ENCODE measurements at places on chromosomes 3 and 15.

GRCh38 chr3:63993653-63994079 is 29.6 kb downstream of the PSMD6 start:
- DNase-seq: no peak

- DNase-seq: no peak
These were observed 323.2 kb downstream of the PLCL2 start for GRCh38 chr3:17207979-17208378.

DNA sequence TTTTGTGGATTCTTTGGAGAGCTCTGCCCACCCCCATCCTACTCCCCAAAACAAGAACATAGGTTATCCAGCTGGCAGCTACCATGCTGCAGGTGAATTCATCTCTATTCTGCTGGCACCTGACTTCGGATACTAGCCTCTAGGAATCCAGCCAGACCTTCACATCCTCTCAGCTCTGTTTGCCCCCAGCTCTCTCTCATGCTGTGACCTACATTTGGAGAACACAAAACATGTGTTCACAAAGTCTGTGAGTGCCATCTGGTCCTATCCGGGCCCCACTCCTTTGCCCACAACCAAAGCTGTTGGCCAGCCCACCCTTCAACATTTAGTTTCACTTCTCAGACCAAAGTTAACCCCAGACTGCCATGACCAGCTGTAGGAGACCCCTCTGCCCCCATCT is 89.4 kb upstream of the C3orf80 start:
- DNase-seq: no peak

DNA sequence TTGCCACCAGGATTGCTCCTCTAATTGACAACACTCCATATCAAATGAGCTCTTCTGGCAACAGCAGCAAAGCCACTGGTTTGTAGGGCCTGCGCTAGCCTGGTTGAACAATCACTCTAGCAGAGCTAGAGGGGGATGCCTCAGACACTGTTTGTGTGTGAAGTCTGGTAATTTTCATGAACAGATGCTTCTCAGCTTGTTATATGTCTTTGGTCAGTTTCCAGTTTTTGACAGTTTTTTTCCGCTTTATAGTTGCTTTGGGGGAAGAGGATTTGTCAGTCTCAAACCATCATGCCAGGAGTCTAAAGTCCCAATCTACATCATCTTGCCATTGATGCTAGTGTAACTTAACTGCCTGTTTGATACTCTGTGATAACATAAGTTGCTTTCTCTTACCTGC is 136.0 kb downstream of the HCN4 start:
- DNase-seq: no peak

GRCh38 chr3:50212502-50212901 is 7.4 kb downstream of the SLC38A3 start:
- DNase-seq: no peak

DNA sequence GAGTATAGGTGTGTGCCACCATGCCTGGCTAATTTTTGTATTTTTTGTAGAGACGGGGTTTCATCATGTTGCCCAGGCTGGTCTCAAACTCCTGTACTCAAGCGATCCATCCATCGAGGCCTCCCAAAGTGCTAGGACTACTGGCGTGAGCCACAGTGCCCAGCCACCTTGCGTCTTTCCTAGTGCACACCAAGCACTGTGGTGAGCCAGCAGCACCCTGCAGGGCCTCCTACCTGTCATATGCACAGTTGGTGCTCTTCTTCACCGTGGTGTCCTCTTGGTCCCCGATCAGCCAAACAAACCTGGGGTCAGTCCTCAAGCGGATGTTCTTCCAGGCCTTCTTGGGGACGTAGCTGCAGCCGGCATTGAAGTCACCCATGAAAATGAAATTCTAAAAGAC is 13.2 kb downstream of the DNASE1L3 start:
- no peak for DNase-seq

DNA sequence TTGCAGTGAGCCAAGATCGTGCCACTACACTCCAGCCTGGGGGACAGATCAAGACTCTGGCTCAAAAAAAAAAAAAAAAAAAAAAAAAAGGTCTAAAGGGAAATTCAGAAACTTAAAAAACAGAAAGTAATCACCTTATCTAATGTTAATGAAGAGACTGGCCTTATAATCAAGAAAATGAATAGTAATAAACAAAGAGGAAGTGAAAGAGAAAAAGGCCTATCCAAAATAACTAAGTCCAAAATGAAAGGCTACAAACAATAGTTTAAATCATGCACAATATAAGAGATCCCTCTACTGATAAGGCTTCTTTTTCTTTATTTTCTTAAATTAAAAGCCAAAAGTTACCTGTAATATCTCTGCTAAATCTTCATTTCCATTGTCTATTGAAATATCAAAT is 37.1 kb upstream of the HDC start:
- no peak for DNase-seq

GRCh38 chr3:44482721-44483120 is 5.3 kb upstream of the ZNF445 start:
- no peak for DNase-seq

DNA sequence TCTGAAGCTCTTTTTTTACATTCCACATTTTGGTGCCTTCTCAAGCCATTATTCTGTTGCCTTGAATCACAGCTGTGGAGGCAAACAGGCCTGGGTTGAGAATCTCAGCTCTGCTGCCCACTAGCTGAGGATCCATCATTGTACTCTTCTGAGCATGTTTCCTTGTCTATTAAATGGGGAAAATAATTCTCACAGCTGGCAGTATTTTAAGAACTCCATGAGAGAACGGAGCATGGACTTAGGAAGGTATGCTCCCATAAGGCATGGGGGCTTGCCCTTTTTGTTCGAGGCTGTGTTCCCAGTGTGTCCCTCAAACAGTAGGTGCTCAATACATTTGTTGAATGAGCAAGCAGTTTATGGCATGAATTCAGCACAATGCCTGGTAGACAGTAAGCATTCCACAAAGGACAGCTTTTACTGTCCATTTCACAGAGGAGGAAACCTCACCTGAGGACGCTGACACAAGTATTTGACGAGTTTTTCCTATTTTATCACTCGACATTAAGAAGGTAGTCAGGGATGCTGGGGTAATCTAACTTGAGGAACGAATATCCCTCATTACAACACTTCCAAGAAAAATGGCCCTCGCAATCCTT is 2.1 kb upstream of the PTPRG start:
- DNase-seq: no peak

- no peak for DNase-seq
These were observed 377.7 kb upstream of the AGTR1 start for GRCh38 chr3:148319960-148320359.

DNA sequence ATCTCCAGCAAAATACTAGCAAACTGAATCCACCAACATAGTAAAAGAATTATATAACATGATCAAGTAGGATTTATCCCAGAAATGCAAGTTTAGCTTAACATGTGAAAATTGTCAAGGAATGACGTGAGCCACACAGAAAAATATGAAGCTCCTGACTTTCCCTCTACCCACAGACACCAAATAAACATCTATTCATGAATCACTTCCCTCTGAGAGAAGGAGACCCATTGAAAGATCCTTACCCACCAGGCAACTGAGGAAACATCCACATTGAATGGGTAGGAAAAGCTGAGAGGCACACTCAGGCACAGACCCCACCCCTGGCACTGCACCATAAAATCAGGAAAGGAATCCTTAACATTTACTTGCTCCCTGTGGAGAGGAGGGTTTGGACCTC is 102.2 kb upstream of the MANF start:
- peak; percentile 48 for DNase-seq

- no peak for DNase-seq
These were observed 841.9 kb downstream of the OTOL1 start for GRCh38 chr3:162338514-162338913.

- DNase-seq: no peak
These were observed 226.9 kb upstream of the MRPL3 start for GRCh38 chr3:131729643-131730017.

GRCh38 chr3:67783281-67784250 is 129.2 kb upstream of the SUCLG2 start:
- DNase-seq: no peak

GRCh38 chr3:132595014-132595413 is 2.1 kb upstream of the ACKR4 start:
- DNase-seq: peak; percentile 45

- no peak for DNase-seq
These were observed 46.3 kb upstream of the C2CD4B start for GRCh38 chr15:62211348-62211747.

- no peak for DNase-seq
These were observed 29.7 kb downstream of the SLC4A7 start for GRCh38 chr3:27454461-27454860.

DNA sequence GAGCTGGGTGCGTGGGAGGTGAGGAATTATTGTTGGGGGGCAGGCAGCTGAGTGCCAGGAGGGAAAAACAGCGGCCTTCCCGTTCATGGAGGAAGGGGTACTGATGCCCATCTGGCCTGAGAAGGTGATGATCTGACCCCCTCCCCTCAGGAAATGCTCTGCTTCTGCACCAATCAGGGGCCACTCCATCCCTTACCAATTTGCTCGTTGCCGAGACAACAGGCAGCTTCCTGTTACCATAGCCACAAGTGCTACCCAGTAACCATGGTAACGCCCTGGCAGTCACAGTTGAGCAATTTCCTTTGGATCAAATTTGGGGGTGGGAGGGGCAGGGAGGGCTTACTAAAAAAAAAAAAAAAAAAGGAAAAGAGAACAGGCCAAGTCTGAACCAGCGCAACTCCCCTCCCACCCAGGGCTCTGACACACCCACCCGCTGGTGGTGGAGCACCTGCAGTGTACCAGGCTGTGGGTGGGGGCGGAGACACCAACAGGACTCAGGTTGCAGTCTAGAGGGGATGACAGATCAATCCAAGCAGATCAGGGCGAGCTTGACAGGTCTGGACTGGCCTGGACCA is 13.7 kb downstream of the CELF6 start:
- DNase-seq: no peak

DNA sequence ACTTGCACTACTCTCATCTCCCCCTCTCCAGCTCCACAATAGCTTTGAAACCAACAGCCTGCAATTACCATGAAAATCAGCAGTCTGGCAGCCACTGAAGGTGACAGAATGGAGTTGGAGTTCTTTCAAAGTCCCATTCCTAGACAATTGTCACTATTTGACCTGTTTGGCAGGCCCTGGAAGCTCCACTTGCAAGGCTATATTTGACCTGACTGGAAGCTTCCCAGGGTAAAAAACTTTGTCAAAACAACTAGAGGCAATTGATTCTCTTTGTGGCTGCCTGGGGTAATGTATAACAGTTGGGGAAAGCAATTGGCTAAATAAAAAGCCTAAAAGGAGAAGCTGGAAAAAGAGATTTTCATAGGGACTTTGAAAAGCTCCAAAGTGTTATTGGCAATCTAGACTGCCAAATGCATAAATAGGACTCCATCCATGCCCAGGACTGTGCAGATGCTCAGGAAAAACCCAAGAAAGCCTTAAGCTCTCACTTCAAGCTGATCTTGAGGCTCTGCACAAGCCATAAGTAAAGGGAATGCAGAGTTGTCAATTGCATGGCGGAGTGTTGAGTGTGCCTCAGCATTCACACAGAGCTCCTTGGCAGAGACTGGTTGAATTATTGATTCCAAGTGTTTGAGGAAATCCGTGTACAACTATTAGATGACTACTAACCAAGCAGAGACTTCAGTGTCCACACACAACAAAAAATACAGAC is 18.3 kb downstream of the GREM1 start:
- DNase-seq: no peak

- DNase-seq: peak; percentile 19
These were observed 147.6 kb downstream of the IL20RB start for GRCh38 chr3:137105277-137105977.

DNA sequence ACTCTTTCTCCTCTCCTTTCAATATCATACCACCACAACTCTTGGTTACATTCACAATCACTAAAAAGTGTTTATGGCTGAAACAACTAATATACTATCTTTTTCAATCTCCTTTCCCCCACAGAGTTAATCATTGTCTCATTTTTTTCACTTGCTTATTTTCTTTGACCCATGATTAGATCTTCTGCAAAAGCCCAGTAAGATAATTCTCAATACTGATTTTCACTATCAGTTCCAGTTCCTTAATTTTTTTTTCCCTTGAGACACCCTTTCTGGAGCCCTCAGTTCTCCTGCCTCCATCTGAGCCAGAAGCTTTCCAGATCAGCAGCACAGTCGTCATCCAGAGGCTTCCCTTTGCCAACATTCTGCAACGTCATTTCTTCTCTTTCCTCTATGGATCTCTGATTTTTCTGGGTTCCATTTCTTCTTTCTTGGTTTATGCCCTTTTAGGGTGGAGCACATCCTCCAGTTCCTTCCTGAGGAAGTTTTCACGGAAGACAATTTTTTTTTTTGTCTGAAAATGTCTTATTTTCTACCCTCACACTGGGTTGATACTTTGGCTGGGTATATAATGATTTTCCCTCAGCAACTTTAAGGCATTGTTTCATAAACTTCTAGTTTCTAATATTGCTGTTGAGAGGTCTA is 88.7 kb upstream of the C15orf39 start:
- DNase-seq: no peak

GRCh38 chr3:174247687-174248152 is 611.4 kb upstream of the NAALADL2 start:
- DNase-seq: no peak

DNA sequence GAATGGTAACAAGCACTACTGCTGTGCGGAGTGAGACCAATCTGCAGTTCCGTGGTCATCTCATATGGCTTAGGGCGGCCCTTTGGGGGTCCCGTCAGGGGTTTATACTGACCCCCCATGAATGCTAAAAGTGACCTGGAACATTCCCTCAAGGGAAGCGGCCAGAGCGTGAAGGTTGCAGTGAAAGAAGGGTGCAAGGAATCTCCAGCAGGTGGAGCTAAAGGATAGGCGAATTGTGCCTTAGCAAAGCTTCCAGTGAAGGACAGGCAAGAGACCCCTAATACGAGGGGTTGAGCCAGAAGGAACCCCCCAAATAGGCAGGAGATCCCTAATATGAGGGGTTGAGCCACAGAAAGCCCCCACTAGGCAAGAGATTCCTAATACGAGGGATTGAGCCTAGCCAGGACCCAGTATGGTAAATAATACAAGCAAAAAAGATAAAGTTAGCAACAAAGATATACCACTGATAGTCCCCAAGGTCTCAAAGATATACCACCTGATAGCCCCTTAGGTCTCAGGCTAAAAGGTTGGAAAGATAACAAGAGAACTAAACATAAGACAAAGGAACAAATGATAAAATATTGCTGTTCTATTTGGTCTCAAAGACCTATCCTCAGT is 32.8 kb downstream of the ZNF589 start:
- DNase-seq: peak; percentile 23

GRCh38 chr3:39639344-39640236 is 169.8 kb upstream of the MYRIP start:
- DNase-seq: peak; percentile 96

GRCh38 chr3:37847689-37848088 is 14.0 kb upstream of the CTDSPL start:
- no peak for DNase-seq

DNA sequence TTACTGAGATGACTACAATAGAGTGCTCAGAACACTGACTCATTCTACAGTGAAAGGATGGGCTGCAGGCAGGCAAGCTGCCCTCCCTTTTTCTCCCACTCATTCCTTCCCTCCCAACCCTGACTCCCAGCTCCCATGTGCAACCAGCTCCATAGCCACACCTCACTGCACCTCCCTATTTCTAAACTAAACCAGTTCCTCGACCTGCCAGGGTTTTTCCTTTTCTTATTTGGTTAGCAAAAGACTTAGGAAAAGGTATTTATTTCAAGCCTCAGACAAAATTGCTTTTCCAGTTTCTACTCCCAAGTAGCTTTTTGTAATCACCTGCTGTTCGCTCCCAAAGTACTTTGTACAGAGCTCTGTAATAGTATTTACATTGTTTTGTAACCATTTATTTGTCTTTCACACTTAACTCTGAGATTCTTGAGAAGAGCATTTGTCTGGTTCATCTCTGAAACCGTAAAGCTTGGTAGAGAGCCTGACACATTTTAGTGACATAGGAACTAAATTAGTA is 2.2 kb downstream of the AADAC start:
- DNase-seq: peak; percentile 52

- no peak for DNase-seq
These were observed 48.1 kb upstream of the PLCL2 start for GRCh38 chr3:16836505-16837237.
